ENCODE measurements at places on chromosomes 1 and 21. TPM values are rescaled to one million over a fixed set of nuclear protein-coding genes. Genes with fewer than 3 reads are reported as not detected.

RAVER2 gene
- 6.7 TPM for total RNA-seq

OR2L5 gene
- not detected for total RNA-seq

CYB5RL gene
- total RNA-seq = 3.8 TPM

KIF26B gene
- total RNA-seq = 0.83 TPM

NUCKS1 gene
- 103 TPM for total RNA-seq

TSNAX gene
- 61.4 TPM for total RNA-seq

CD2 gene
- not detected for total RNA-seq

RNF2 gene
- total RNA-seq = 48.8 TPM

LGR6 gene
- total RNA-seq = not detected

INSRR gene
- not detected for total RNA-seq
